ENCODE measurements at places on chromosomes 3 and 15.

DNA sequence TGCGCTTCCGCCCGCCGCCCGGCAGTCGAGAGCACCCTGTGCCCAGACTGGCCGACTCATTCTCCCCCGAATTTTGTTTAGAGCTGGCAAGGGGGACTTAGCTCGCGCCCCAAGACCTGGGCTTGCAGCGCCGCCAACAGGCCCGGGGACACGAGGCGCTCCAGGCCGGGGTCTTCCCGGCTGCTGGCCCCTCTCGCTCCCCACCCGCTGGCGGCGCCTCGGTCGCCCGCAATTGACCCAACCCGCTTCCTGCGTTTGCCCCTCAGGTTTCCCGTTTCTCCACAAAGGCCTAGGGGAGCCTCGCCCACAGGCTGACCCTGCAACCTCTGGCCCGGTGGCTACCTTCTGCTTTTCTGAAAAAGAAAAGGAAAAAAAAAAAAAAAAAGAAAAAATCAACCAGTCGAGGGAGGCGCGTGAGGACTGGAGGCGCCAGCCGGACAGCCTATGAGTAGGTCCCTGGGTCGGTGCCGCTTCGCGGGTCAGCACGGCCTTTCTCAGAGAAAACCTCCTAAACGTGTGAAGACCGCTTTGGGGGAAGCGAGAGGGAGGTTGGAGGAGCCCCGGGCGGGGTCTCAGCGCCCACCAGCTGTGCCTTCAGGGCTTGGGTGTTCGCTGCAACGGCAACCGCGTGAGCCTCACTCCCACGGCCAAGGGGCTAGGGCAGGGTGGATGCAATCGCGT is 7.2 kb downstream of the FOXL2 start:
- DNase-seq: no peak

DNA sequence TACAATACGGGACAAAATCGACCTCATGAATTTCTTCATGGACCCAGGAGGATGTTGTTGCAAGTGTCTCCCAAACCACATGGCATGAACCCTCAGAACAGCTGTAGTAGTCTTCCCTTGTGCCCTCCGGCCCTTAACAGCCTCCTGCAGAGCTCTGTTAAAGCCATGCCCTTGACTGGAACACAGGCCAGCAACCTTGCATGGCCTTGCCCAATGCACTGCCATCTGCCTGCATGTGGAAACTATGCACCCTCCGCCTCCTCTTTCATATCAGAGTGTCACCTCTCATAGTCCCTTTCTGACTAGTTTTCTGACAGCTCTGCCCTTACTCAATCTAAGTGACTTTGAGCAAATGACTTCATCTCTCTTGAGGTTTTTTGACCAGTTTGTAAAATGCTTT is 39.4 kb upstream of the TRIM71 start:
- DNase-seq: no peak

DNA sequence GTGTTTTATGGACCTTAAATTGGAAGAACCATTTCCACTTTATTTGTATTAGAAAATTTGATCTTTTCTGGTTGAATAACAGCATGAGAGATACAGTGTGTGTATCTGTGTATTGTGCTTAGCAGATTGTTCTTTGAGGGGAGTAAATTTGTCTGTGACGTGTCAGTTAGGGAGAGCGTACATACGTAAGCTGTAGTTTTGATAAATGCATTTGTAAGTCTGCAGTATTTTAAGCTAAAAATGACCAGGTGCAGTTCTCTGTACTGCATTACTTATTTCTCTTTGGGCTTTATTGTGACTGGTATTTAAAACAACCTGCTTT is 264.8 kb downstream of the ROBO2 start:
- no peak for DNase-seq

DNA sequence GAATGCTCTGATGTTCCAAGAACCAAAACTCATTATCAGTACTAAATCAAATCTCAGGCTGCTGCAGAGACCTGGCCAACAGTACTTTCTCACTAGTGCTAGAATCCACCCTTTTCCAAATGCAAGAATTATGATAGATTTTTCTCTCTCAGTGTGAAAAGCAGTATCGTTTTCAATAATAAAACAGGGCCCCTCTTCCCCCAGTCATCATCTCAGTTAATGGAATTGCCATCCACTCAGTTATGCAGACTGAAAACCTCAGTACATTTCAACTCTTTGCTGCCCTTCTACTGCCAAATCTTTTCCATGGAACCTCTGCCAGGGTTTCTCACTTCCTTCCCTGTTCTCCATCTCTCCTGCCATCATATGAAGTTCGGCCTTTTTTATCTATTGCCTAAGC is 72.4 kb upstream of the FGF12 start:
- no peak for DNase-seq
